ENCODE measurements at places on chromosomes 16 and 17.

DNA sequence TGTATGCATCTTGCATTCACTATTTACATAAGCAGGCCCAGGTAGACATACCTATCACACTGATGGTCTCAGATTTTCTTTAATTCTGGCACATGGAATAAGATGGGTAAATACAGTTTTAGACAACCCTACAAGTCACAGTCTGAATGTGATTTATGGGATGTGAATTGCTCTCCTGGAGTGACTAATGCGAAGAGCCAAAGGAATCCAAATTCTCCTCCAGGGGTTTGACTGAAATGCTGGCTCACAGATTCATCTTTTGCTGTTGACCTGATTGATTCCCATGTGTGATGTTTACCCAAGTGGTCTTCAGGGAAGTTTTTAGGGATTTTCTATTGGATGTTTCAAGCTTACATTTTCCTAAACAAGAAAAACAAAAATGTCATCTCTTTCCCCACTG lies 277.9 kb upstream of the MON1B start:
- DNase-seq = no peak

- peak; percentile 68 for DNase-seq
Measured at GRCh38 chr17:57665128-57665527, 80.0 kb downstream of the CCDC182 start.

DNA sequence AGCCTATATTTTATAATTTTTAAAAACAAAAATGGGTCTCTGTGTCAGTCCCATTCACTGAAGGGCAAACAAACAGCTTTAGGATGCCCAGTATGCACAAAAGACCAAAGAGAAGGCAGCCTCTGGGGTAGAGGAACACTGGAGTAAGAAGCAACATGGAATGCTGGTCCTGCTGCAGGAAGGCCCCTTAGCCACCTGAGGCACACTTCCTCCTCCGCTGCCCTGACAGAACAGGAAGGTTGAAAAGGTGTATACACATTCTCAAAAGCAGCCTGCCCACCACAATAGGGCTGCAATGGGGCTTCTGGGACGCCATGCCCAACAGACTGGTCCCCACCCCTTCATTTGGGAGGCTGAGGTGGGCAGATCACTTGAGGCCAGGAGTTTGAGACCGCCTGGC lies 19.5 kb downstream of the TOM1L2 start:
- DNase-seq = no peak

DNA sequence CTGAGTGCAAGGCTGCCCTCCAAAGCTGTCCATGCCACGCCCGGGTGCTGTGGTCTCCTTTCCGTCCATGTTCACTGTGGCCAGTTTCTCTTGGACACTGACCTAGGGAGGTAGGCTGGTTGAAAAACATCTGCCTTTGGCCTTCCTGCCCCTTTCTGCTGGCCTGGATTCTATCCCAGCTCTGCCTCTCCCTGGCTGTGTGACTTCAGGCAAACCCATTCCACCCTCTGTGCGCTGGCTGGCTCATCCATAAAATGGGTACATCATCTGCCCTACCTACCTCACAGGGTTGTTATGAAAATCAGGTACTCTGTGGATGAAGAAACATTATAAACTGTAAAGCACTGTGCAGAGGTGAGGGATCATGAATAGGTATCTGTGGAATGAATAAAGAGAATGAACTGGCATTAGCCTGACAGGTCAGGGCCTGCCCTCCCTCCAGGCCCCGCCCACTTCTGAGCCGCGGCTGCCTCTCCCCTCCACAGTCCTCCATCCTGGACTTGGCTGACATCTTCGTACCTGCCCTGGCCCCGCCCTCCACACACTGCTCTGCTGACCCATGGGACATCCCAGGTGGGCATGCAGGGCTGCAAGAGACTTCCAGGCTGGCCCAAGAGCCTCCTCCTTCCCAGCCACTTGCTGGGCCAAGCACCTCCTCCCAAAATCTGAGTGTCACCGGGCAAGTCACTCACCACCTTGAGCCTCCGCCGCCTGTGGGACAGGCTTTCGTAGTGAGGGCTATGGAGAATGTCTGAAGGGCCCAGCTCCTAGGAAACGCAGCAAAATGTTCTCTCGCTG lies 7.0 kb upstream of the SPATA20 start:
- no peak for DNase-seq

- peak; percentile 66 for DNase-seq
Measured at GRCh38 chr16:19502395-19503131, 19.3 kb downstream of the GDE1 start.

GRCh38 chr16:30523768-30524574 lies 2.4 kb downstream of the ZNF768 start:
- no peak for DNase-seq

DNA sequence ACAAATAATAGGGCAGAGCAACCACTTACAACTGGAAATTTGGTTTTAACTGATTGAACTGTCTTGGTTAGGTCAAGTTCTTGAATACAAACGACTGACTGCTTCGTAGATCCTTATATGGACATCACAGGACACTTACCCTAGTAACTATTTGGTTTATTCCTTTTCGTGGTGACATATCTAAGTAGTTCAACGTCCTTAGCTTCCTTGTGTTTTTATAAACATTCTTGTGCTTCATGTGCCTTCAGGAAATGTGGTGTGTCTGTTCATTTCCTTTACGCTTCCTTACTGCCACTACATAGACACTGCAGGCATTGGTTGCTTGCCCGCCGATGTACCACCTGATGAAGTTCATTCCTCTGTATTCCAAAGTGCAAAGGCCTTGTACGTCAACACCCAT lies 59.3 kb downstream of the USP10 start:
- DNase-seq = no peak
